CD14-positive monocyte (primary cell): ENCODE measurements at places on chromosomes 2 and 18.
A peak's percentile ranks its signal among the peaks of the same experiment; 100 is the strongest.

- no peak for DNase-seq
These were observed 21.7 kb downstream of the REV1 start for GRCh38 chr2:99468155-99468554.

- no peak for DNase-seq
These were observed 490.6 kb upstream of the HS6ST1 start for GRCh38 chr2:128809259-128809636.

DNA sequence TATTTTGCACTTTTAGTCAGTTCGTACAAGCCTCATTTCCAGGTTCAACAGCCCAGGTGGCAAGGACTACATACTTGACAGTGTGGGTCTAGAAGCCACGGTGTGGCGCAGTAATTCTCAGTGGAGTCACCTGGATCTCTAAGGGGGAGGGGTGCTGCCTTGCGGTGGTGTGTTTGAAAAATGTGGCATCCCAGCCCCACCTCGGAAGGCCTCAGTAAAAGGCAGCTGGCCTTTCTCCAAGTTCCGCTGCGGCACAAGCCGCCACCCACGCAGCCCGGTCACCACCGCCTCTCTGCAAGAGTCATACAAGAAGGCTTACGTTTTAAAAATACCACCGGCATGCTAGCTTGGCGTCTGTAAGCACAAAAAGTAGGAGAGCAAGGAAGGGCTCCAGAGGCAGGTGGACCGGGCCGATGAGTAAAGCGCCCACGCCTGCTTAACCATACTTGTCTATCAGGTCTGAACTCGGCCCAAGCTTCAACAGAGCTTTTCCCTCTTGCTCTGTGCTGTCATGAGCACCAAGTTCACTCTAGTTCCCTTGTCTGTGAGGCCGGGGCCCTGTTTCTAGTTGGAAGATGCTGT lies 49.5 kb downstream of the SPRED2 start:
- DNase-seq = peak; percentile 55

GRCh38 chr2:120785228-120785966 lies 49.7 kb downstream of the GLI2 start:
- DNase-seq = no peak

DNA sequence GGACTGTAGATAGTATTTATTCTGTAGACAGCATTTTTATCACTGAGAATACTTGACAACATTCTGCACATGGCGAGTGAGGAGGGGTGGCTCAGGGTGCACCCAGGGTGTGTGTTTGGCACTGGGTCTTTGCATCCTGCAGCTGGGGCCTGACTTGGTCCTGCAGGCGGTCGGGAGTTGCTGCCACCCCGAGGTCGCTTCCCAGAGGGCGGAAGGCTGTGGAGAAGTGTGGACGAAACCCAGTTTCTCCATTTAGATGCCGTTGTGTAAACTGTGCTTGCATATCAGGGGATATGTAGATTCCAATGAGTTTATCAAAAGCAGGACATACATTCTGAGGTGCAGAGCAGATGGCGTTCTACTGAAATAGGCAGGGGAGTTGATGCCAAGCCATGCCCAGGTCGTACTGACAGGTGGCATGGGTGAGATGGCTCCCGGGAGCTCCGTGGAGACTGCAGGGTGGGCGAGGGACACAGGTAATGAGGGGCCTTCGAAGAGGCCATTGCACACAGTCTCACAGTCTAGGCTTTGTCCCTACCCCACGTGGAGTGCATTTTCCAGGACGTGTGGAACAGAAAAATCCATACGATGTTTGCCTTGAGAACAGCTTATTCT lies 74.5 kb downstream of the RTP5 start:
- DNase-seq = no peak
